Kidney epithelial cell (primary cell): ENCODE measurements at places on chromosomes 7 and 10.

- DNase-seq = no peak
Measured at GRCh38 chr7:113283861-113284260, 165.5 kb upstream of the SMIM30 start.

DNA sequence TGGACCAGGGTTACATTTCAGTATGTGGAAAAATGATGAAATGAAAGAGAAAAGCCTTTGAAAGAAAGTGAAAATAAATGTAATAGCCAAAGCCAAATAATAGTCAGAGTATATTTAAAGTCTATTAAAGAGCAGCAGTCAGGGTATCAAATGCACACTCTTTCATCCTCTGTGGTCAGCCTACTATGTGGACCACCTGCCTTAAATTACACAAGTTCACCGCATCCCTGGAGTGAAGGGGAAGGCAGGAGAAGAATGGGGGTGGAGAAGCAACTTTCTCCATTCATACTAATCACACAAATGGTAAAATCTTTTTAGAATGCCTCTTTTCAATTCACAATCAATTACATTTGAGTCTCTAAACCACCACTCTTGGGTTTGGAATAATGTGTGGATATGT is 16.0 kb downstream of the TWIST1 start:
- no peak for DNase-seq

- peak; percentile 44 for DNase-seq
Measured at GRCh38 chr7:149171892-149172533, 23.3 kb upstream of the ZNF282 start.

DNA sequence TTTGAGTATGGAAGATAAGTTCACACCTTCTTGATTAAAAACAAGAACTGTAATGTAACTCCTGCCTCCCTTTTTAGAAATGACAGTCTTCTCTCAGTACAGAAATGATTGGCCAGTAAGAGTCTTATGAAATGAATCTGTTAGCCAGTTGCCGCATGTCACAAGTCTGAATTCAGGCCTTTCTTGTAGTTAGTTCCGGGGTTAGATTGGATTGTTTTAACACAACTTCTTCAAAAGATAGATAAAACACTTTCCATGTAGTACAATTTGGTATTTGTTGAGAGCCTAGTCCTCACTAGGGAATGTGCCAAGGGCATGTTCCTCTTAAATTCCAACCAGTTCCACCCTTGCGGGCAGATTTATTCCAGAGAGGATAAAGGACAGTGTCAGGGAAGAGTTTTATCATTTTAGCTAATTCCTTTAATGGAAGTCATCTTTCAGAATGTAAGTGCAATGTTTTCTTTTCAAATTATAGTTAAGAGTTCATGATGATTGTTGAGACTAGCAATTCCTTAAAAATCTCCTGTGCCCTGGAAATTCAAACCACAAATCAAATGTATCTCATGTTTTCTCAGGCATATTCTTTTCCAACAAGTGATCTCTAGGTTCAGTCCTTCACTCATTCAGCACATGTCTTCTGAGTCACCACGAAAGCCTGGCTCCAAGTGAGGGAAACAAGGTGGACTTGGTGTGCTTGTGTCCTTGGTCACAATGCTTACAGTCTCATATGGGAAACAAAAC is 4.1 kb downstream of the FHIP2A start:
- DNase-seq = no peak

GRCh38 chr10:20817116-20817515 is 80.0 kb downstream of the NEBL start:
- DNase-seq = no peak

- no peak for DNase-seq
Measured at GRCh38 chr10:61547297-61547696, 94.1 kb upstream of the TMEM26 start.

GRCh38 chr7:29955799-29956486 is 33.7 kb downstream of the SCRN1 start:
- no peak for DNase-seq

DNA sequence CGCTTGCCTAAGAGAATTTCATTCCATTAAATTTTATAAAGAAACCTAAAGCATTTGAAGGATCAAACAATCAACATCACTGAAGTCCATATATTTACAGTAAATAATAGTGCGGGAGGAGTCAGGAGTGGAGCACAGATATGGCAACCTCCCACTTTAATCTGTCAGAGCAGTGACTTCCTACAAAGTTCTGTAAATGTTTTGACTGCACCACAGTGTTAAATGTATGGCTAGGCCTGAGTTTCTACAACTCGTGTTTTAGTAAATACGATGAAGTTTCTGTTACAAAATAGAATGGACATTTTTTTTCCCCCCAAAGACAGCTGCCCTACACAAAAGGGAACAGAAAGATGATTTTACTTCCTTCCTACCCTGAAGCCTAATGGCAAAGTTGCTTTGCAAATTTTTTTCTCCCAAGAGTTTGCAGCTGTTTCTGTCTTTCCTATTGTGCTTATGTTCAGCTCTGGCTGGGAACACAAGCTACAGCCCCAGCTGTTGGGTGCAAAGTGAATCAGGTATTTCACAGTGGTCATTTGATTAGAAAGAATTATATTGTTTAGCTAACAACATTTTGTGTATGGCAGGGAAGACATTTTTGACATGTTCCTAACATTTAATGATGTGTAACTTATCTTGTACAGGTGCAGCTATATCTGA is 62.1 kb downstream of the MET start:
- DNase-seq = no peak

DNA sequence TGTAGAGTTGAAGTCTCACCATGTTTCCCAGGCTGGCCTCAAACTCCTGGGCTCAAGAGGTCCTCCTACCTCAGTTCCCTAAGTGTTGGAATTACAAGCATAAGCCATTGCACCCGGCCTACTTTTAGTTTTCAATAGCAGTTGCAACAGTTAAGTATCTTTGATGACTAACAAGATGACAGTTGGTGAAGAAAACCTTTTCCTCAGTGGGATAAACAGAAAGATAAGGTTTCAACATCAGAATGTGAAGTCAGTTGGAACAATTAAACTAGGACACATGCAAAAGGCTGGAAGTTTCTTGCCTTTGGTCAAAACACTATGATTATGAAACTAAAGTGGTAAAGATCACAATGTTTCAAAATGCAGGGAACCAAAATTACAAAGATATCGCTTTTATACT is 169.2 kb downstream of the ZNF438 start:
- DNase-seq = no peak

DNA sequence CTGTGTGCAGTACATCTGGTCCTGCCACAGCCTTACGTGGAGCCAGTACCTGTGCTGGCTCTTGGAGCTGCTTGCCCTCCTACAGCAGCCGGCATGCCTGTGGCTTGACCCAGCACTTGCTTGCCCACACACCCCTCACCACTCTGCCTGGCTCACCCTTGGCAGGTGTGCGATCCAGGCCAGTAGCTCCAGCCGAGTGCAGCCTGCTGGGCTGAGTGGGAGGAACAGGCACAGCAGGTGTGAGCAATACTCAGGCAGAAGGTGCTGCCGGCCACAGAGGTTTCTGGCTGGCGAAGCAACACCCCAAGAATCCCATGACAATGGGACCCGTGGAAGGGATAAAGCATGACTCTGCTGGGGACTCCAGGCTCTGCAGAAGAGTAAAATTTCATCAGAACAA is 173.5 kb upstream of the ADCY1 start:
- DNase-seq = no peak

GRCh38 chr7:155538293-155538692 is 8.1 kb downstream of the CNPY1 start:
- DNase-seq = no peak

DNA sequence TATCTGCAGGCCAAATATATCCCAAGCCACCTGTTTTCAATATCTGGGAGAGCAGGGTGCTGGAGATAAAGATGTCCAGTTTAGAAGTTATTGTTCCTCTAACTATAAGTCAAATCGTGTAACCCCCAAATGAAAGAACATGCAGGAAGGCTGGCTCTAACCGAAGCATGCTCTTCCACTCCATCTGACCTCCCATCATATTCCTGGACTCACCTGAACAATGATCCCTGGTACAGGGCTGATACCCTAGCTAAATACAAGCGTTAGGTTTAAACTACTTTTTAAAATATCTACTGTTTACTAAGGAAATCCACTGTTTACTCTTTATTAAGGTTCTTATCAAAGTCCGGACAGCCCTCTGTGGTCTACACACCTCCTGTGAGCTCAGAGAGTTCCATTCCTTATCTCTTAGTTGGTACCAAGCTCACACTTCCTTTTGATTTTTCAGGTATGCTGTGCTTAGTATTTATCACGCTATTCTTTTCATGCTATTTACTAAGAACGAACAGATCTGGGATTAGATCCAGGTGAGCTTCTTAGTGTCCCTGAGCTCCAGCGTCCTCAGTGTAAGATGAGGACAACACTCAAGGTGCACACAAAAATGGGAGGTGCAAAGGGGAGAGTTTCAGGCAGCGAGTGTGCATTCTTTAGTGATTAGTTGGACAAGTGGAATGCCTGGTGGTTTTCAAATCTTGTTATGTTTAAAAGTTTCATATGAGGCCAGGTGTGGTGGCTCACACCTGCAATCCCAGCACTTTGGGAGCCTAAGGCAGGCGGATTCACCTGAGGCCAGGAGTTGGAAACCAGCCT is 23.6 kb upstream of the COBL start:
- DNase-seq = no peak

- DNase-seq = no peak
Measured at GRCh38 chr7:25664593-25664992, 436.3 kb upstream of the NPVF start.

- DNase-seq = no peak
Measured at GRCh38 chr7:89002981-89003956, 207.7 kb upstream of the TEX47 start.
